WTC11 (cell line): ENCODE measurements at places on chromosomes 5 and 9. TPM values are rescaled to one million over a fixed set of nuclear protein-coding genes. Genes with fewer than 3 reads are reported as not detected.
A peak's percentile ranks its signal among the peaks of the same experiment; 100 is the strongest.

C9orf153 gene
- 0.21 to 0.53 TPM in 2 of 3 replicates, not detected in the other for total RNA-seq

NAA35 gene
- total RNA-seq, result 30.9 to 34.7 TPM (median 31.0 TPM) in 3 replicates

DNA sequence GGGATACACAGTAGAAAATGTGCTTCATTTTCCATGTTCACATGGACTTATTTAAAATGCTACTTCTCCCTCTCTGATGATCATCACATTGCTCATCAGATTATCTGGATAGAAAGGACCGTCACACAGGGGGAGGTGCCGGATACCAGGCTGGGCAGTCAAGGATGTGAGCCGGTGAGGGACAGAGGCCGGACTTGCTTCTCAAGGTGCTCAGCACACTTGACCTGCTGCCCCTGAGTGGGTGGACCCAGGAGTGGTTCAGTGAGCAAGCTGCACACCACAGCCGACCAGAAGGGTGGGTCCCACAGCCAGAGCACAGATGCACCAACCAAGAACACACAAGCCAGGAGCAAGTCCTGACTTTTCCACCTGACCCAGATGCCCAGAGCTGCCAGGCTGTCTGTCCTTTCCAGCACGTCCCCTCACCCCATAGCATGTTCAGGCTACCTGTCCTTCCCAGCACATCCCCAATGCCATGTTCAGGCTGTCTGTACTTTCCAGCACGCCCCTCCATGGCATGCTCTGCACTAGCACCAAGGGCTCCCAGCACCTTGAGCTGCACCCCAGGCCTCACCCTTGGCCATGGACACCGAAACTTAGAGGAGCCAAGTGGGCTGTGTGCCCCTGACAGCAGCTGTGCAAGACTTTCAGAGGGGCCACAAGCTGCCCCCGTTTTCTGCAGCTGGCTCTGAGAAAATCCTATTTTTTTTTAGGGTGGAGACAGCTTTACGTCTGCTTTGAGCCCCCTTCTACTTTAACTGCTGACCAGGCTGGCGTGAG, 77.8 kb downstream of the SECISBP2 start:
- DNase-seq, result no peak

DNA sequence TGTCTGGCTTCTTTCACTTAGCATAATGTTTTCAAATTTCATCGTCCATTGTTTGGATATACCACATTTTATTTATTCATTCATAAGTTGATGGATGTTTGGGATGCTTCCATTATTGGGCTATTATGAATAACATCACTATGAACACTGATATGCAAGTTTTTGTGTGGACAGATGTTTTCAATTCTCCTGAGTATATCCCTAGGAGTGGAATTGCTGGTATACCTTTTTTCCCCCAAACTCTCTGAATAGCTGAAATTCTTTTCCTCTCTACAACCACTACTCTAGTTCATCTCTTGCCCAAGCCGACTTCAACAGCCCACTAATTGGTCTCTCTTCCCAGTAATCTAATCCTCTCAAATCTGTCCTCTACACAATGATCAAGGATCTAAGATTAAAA, 4.7 kb upstream of the ZFR start:
- no peak for DNase-seq

- DNase-seq, result no peak
Measured at GRCh38 chr5:57455511-57456455, 26.8 kb downstream of the ACTBL2 start.

- no peak for DNase-seq
Measured at GRCh38 chr5:133845271-133845670, 123.2 kb downstream of the C5orf15 start.

GRCh38 chr5:10726913-10727517, 34.0 kb downstream of the DAP start:
- DNase-seq, result no peak

DNA sequence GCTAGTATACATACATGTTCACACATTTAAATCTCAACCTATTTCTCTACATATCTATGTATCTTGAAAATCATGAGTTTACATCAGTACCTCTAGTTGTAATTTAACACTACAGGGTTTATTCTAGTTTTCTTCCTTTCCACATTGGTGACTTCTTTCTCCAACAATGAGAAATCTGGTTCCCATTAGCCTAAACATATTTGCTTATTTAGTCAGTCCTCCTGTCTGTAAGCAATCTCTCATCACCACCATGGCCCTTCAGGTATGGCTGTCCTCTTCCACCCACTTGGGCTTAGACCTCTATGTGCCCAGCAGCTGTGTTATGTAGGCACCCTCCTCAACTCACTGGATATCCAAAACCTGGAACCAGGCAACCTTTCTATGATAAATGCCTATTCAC, 8.0 kb upstream of the SPATA31D1 start:
- no peak for DNase-seq

DNA sequence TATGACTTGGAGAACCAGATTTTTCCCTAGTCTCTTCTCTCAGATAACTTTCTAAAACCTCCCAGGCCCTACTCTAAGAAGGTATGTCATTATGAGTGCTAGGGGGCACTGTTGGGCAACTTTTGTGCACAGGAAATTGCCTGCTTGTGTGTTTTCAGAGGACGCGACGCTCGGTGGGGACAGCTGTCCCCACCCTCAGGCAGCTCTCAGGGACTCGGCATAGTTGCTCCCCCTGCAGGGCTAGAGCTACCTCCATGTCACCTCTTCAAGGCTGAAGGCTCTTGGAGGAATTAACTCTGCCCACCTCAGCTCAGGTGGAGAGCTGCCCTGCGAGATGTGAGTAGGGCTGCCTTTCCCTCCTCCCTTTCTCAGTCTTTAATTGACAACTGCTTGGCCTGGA, 10.2 kb upstream of the TIFAB start:
- DNase-seq, result peak; percentile 82

GRCh38 chr5:68129364-68129763, 86.2 kb upstream of the PIK3R1 start:
- DNase-seq, result no peak

- DNase-seq, result peak; percentile 32
Measured at GRCh38 chr5:57779383-57780223, 297.0 kb upstream of the ACTBL2 start.

DNA sequence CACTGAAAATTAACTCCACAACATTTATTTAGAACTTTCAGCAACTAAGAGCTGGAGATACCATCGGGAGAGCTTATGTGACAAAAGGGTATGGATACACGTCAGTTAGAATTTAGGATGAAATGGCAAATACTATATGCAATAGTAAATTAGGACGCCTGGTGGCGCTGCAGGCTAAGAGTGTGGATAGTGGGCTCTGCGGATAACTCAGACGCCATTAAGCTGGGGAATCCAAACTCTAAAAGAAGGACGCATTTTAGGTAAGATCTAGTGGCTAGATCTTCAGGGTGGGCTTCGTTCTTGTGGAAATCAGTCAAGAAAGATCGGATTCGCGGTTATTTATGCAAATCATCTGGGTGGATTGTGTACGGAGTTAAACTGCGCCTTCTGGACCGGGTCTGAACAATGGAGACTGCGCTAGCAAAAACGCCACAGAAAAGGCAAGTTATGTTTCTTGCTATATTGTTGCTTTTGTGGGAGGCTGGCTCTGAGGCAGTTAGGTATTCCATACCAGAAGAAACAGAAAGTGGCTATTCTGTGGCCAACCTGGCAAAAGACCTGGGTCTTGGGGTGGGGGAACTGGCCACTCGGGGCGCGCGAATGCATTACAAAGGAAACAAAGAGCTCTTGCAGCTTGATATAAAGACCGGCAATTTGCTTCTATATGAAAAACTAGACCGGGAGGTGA, at the start of gene PCDHB5:
PCDHB5 (plus strand) TSS at position 177 of the 688 bp plus-strand sequence; CDS start at position 406, 229 bp downstream.
- peak; percentile 72 for DNase-seq

- DNase-seq, result no peak
Measured at GRCh38 chr5:54362992-54363625, 52.7 kb upstream of the ARL15 start.

DNA sequence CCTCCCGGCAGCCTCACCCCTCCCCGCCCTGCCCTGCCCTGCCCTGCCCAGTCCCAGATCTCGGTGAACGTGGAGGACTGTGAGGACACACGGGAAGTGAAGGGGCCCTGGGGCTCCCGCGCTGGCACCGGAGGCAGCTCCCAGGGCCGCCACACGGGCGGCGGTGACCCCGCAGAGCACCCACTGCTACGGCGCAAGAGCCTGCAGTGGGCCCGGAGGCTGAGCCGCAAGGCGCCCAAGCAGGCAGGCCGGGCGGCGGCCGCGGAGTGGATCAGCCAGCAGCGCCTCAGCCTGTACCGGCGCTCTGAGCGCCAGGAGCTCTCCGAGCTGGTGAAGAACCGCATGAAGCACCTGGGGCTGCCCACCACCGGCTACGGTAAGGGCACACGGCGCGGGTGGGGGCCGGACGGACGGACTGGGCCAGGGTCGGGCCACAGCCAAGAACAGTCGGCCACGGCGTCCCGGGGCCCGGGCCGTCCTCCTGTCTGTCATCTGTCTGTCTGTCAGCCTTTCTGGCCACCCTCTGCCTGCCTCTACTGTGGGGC, 84.2 kb downstream of the KCNT1 start:
- no peak for DNase-seq
